GM19239 (cell line): ENCODE measurements at places on chromosomes 5 and 9.

GRCh38 chr9:107983181-107983603, 493.6 kb upstream of the KLF4 start:
- DNase-seq: no peak

DNA sequence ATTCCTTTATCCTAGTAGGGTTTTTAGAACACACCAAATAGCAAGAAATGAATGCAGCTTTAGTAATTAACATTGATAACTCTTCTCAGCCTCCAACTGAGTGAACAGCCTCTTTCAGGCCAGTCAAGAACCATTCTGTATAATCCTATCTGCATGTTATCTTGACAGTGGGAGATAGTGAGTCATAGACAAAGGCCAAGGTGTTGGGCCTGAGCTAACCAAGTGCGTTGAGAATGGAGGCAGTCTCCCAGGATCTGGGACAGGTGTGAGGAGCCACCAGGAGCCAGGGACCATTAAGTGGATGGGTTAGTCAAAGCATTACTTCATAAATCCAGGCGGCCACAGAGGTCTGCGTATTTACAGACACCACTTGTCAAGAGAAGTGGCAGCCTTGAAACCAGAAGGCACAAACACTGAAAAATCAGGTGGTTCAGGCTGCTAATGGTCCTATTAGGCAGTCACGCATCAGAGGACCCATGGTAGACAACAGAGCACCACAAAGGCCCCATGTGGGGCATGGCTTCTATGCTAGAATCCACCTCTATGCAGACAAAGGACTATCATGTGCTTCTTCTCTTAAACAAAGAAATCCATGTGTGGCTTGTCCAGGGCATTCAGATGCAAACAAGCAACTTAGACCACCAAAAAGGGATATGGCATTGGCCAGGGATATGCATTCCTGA, 409.7 kb upstream of the PIK3R1 start:
- no peak for DNase-seq

- no peak for DNase-seq
These were observed 481.1 kb upstream of the ZNF608 start for GRCh38 chr5:125227333-125228095.

- DNase-seq: no peak
These were observed 620.5 kb upstream of the SEMA6A start for GRCh38 chr5:117195076-117195475.

DNA sequence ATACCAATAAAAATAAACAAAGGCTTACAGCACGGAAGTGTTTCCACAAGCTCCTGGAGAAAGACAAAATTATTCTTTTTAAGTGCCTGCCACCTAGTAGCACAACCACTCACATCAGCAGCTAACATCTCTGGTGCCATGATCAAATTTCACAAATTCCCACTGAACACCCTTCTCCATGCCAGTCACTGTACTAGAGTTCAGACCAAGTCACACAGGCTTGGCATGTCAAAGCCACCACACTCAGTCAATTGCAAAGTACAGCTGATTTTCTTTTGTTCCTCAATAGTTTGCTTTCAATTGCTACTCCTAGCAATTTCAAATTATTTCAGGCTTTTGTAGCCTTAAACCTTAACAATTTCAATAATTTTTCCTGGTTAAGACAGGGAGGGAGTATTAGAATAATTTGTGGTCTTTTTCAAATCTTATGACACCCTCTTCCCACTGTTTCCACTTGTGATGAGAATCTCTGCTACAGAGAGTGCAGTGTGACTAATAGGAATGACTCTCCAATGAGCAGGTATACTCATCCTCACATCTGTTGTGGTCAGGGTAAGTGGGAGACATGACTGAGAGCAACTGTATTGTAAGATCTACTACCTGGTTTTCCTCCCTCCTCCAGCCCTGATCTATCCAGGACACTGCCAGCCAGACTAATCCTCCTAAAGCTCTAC, 46.2 kb downstream of the RNF145 start:
- DNase-seq: no peak

DNA sequence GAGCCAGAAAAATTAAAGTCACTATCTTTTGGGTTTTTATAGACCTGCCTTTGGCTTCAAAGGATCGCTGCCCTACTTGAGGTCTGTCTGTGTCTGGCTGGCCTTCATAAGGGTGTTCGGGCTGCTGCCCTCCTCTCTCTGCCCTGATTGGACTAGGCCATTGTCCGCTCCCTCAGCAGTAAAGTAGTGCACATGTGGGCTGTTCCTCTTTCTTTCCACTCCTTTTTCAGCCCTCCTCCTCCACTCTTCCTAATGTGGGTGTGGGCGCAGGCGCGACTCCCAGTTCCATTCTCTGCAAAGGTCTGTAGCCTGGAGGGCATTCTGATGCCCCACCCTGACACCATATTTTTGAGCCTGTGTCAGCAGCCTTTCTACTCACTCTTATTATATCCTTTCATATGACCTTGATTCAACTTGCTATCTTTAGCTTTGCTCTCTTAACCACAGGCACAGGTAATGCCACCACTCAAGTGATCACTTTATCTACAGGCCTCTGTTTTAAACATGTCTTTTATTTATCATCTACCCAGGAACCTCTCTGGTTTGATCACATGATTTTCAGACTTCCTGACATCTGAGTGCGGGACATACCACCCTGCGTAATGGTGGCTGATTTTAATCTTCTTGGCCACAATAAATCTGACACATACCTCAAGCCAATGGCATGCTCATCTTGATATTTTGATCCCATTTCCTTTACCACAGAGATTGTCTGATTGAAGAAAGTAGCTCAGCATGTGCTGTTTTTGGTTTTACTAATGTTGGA, 144.5 kb downstream of the AOPEP start:
- no peak for DNase-seq

DNA sequence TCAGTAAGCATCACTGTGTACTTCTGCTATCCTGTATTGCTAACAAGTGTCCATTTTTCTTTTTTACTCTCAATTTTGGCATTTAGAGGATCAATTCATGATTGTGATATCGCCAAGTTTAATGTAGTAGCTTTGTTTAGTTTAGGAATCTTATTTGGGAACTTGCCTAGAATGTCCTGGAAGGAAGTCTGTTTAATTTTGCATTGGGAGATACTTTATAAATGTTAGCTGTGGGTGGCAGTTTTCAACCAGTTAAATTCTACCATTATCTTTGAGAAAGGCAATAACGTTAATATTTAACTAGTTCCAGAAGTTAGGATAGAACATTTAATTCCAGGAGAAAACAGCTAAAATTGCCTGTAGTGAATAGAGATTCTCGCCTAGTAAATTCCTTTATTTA, 78.6 kb downstream of the PBX3 start:
- no peak for DNase-seq

GRCh38 chr5:68140763-68141162, 74.8 kb upstream of the PIK3R1 start:
- DNase-seq: no peak

GRCh38 chr5:111756581-111757354, at the start of gene NREP:
Gene NREP (minus strand): TSS chr5:111757194. CDS start chr5:111755772, 1,422 bp downstream.
- no peak for DNase-seq

DNA sequence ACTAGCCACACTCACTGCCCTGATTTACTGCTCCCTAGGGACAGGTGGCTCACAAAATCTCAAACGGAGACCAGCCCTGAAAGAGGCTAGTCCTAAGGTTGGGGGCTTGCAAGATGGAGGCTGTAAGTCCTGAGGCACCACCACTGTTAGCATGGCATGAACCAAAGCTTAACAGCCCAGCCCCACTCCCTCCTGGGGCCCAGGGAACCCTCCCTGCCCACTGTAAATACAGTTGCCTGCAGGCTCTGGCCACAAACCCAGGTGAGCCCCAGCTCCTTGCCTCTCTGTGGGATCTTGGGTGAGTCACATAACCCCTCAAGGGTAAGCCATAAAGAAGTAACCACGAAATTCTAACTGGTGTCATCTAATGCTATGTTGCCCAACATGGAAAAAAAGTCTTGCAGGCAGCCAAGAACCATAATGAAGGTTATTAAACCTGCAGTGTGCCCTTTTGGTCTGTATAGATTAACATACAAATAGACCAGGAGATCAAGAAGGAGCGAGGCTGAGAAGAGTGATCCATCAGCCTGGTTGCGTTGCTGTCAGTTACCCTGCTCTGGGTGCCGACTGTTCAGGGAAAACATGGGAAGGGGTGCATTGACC, 1.7 kb upstream of the POMT1 start:
- DNase-seq: no peak

- DNase-seq: no peak
These were observed 31.1 kb downstream of the PTTG1 start for GRCh38 chr5:160452795-160453194.

DNA sequence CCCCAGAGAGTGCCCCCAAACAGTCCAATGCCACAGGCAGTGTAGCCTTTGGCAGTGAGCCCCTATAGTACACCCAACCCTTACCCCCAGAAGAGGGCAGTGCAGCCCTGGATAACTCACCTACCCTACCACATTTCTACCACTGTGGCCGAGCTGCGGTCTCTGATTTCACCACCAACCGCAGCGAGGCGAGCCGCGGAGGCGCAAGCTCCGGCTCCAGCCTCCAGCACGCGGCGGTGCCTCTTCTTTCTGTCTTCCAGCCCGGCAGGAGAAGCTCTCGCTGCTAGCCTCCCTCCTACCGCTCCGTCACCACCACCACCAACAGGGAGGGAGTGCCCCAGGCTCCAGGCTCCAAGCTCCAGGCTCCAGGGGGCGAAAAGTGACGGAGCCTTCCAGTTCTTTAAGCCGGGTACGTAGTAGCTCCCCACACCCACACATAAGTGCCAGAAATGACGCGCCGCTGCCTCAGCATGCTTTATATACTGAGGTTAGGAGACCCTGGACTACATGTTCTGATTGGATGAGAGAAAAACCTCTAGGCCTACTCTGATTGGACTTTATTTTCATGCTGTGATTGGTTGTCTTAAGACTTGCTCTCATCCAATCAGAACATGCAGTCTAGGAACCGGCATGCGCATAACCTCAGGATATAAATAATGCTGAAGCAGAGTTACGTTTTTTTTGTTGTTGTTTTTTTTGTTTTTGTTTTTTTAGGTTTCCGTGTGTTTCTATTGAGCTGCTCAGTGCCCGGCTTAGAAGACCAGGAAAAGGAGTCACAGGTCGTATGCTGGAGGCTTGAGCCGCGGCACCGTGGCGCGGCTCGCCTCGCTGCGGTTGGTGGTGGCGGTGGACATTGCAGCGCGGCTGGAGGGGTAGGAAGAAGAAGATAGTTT, at the start of gene PCAT7:
TSS of gene PCAT7 (plus strand) at position 645 of the 893 bp plus-strand sequence.
- DNase-seq: no peak

DNA sequence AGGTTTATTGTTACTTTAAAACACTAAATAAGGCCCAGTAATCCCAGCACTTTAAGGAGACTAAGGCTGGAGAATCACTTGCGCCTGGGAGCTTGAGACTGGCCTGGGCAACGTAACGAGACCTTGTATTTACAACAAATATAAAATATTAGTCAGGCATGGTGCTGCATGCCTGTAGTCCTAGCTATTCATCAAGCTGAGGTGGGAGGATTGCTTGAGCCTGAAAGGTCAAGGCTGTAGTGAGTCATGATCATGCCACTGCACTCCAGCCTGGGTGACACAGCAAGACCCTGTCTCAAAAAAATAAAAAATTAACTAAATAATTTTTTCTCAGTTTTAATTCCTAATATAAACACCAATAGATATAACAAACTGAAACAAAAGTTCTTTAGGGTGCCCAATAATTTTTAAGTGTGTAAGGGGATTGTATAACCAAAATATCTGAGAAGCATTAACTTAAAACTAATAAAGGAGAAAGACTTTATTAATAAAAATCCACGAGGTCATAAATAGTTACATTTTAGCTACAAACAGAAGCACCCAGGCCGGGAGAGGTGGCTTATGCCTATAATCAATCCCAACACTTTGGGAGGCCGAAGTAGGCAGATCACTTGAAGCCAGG, 32.7 kb downstream of the FAM13B start:
- DNase-seq: no peak

DNA sequence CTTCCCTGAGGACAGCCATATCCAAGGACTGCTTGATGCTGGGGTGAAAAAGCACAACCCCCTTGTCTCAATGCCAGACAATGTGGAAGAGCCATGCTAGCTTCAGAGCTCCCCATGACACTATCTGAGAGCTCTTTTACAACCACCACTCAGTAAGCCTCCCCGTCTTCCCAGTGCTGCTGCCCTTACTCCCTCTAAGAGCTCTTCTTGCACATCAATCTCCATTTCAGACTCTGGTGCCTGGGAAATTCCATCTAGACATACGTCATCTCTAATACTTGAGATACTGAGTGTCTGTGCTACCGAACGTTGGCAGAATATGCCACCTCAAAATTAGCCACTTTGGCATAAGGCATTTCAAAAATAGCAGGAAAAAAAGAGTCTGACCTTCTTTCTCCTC, 94.5 kb downstream of the EDIL3 start:
- no peak for DNase-seq

DNA sequence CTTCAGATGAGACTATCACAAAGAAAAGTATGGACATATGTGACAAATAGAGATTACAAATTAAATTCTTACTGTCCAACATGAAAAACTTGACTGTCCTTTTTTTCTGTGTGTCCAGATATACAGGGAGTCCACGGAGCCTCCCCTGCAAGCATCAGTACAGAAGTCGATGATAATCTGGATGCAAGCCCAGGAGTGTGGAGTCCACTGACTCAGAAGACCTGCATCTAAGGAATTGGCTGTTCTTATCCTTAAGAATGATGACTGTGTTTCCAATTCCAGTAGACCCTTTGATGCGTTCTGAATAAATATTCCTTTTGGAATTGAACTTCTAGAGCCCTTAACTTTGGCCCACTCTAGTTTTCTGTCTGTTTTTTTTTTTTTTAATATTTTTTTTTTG, 56.7 kb upstream of the TAF11L2 start:
- DNase-seq: no peak

DNA sequence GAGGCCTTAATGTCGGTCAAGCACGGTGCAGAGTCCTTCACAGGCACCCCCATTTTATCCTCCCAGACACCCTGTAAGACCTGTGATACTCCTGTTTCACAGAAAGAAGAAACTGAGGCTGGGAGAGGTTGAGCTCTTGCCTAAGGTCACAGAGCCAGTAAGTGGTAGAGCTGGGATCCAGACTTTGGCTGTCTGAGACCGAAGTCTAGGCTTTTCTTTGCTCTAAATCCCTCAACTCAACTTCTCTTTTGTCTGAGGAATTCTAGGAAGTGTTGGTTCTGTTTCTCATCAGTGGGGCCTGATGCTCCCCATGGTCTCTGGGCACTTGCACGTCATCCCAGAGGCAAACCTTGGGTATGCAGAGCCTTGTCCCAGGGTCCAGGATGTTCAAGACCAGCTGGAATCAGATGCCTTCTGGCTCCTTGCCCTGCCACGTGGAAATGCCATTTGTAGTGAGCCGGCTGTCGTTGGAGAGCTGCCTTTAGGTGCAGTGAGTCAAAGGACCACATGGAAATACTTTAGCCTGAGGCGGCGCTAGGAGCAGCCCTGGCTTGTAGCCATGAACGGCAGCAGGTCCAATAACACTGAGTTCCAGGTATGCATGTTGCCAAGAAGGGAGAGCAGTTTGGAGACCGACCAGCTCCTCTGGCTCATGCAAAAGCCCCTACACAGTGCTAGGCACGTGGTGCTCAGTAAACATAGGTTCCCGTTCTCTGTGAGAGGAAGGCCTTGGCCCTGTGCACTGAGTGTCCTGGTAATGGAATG, 9.2 kb downstream of the DCANP1 start:
- no peak for DNase-seq

DNA sequence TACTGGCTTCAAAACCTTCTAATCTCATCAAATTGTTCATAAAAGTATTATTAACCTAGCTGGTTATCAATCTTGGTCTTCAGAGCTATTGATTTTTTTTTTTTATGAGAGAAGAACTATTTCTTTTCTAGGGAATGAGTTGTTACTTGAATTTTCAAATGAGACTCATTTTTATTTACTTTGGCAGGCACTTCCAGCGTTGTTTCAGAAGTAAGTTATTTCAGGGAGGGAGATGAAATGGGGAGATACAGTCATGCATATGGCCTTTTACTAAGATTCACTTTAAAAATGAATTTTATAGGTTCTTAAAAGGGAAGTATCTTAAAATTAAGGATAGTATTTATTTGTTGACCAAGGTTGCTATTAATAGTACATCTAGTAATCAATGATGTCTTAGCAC, 129.6 kb downstream of the IZUMO3 start:
- no peak for DNase-seq
